ENCODE measurements at places on chromosomes 6 and 20.

DNA sequence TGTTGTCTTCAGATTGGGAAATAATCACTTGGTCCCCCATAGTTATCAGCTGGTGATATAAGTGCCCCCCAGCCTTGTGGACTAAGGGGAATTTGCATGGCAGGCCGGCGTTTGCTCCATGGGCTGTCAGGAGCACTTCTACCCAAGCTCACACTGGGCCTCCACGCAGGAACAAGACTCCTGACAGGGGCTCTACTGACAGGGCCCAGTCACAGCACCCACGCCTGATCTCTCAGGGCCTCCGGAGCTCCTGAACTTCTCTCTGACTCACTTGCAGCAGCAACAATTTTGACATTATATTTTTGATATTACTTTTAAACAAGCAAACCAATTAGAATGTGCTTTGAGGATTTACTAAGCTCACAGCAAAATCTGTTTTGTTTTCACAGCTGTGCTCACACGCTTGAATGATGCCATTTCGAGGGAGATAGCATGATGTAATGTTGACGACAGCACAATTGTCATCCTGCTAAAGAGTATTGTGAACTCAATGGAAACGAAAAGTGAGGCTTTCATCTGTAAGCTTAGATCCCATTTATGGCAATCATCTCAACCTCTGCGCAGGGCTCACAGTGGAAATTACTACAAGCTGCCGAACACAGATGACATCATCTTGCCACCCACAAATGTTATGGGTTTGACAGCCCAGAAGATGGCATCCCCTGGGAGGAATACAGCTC lies 28.7 kb upstream of the TXNDC5 start:
- no peak for DNase-seq

- no peak for DNase-seq
These were observed 8.1 kb downstream of the NPBWR2 start for GRCh38 chr20:64099086-64099786.

DNA sequence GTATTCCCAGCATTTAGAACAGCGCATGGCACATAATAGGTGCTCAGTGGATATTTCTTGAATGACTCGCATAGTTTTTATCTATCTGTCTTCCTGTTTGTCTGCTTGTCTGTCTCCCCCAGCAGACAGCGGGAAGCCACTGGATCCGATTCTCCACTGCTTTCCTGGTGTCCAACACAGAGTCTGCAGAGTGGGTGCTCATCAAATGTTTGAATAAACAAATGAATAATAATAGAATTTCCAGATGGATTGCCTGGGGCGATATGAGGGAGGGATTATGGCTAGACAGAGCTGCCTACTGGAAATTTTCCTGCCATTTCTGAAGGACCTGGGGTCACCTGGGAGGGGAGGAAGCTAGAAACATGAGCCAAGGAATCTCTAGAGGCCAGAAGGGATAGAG lies 18.9 kb downstream of the CDH22 start:
- DNase-seq: no peak

DNA sequence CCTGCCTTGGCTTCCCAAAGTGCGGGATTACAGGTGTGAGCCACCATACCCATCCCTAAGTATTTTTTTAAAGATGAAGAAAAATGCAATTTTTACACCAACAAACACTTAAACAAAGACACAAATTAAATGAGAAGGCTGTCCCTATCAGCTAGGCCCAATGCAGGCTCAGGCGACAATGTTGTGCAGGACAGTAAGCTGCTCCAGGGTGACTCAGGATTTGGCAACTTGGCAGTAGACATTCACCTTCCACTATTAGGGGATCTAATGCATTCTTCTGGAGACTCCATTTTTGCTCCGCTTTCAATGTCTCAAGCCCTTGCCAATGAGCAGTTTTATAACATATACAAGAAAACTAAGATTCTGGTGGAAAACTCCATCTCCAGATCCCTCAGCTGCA lies 19.7 kb downstream of the NDRG3 start:
- DNase-seq: no peak

DNA sequence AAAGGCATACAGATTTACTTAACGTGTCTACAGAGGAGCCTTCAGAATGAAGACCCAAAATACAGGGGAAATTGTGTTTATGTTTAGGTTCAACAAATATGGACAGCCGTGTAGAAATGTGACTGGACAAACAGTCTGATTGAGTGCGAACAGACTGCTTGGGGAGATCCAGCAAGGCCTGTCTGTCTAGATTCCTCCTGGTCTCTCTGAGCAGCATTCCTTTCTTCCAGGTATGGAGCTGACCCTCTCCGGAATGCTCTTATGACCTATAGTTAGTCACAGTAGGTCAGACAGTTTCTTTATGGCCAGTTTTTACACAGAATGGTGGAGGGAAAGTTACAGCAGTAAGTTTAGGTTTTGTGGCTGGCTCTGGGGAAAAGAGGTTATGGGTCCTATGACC lies 9.0 kb downstream of the RIN2 start:
- peak; percentile 44 for DNase-seq

GRCh38 chr20:3797592-3798372 lies 1.7 kb downstream of the CDC25B start:
- DNase-seq: no peak

GRCh38 chr6:170050591-170051041 lies 240.3 kb downstream of the DLL1 start:
- no peak for DNase-seq

- no peak for DNase-seq
These were observed 67.1 kb upstream of the ADGRF1 start for GRCh38 chr6:47109281-47109680.

DNA sequence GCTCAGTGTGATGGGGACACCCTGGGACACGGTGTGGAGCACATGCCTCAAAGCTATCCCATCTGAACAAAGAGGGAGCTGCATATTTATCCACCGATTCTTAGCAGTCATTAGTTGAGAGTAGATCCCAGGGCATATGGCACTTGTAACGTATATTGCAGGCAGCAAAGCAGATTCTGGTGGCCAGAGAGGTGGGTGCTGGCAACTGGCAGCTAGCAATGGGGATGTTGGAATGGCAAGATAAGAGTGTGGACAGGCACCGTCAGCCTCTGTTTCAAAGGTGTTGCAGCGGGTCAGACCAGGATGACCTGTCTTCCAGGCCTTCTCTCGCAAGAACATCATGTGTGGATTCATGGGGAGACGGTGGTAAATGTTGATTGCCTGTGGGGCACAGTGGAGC lies 287.8 kb upstream of the RNF24 start:
- no peak for DNase-seq

GRCh38 chr20:3248993-3249347 lies 10.0 kb upstream of the SLC4A11 start:
- DNase-seq: no peak

DNA sequence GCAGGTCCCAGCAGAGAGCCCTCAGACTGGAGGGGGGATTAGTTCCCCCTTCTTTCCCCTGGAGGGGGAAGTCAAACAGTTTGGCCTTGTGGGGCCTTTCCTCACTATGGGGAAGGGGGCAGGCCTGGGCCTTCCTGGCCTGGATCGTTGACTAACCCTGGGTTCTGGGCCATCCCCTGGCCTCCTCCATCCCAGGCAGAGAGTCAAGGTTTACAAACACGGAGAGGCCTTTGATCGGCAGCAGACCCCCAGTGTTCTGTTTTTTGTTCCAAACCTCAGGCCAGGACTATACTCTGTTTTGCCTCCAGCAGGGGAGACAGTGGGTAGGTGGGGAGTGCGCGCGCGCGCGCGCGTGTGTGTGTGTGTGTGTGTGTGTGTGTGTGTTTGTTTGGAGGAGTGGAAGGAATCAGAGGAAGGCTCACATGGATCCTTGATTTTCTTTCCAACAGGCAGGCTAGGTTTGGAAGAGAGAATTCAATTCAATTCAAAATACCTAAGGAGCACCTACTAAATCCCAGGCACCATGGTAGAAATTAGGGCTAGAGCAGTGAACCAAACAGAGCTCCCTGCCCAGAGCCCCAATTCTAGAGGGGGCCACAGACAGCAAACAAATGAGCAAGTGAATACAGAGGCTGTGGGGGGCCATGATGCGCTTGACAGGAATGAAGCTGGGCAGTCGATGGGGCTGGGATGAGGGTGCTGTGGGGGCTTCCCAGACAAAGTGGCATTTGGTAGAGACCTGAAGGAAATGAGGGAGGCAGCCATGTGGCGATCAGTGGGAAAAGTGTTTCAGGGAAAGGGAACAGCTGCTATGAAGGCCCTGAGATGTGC lies 14.8 kb downstream of the TP53RK start:
- DNase-seq: no peak

DNA sequence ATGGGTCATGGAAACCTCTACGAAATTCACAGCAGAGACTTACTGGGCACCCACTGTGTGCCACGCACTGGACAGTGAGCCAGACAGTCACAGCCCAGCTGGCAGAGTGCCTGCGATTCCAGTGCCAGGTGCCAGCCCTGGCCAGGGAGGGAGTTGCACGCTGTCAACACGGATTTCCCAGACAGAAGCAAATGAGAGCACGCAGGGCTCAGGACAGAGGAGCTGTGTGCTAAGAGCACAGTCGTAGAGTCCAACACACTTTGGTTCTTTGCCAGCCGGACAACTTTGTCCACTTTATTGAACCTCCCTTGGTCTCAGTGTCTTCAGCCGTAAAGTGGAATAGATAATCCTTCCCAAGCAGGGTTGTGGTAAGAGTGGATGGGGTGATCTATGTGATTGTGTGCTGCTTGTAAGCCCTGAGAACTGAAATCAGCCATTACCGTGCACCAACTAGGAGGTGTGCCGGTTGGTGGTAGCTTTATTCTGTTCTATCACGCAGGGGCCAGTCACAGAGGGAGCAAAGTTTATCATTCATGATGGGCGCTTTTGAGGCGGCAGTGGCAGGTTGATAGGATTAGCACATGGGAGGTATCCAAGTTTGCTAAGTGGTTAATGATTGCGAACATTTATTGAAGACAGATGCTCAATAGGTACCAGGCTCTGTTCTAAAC lies 40.6 kb downstream of the SIRPA start:
- no peak for DNase-seq

- DNase-seq: no peak
These were observed 110.9 kb downstream of the GMDS start for GRCh38 chr6:2134554-2134953.

- no peak for DNase-seq
These were observed 38.4 kb upstream of the FBXL4 start for GRCh38 chr6:98986071-98986615.

DNA sequence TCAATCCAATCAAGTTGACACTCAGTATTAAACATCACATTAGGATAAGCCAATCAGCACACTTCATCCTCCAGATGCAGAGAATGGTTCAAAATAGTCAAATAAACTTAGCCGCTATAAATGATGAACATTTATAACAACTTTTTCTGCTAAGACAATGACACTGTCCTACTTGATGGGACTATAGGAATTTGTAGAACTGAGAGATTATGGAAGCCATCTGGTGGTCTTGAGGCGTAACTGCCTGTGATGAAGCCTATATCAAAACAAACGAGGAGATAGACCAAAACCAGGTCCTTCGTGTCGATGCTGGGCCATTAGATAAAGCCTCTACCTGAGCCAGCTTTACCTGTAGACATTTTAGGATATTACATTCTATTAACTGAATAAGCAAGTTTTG lies 631.1 kb downstream of the COL12A1 start:
- no peak for DNase-seq

DNA sequence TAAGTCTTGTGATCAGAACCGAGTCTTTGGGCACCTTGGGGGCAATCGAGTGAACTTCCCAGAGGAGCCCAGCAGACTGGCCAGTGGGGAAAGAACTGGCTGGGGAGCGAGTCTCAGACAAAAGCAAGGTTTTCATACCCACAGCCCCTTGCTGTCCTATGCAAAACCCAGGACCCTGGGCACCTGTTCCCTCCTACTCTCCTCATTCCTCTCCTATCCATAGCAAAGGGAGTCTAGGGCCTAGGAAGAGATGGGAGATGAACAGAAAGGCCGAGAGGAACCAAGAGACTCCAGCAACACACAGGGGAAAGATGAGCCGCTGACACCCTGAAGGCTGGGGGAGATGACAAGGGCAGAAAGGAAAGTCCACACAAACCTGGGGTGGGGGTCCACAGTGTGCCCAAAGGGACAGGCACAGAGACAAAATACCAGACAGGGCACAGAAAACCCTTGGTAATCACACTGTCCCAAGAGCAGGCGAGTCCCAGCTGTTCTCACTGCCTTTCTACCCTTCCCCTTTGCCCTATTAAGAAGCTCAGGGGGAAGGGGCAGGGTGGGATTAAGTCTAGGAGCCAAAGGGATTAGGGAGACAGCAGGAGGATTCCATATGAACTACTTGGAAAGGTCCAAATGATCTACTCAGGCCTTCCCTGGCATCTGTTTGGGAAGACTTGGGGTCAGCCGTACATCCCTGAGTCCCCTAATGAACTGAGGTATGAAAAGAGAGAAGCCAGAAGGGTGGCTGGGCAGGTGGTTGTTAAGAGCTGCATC lies 6.5 kb downstream of the PPP1R18 start:
- DNase-seq: no peak

DNA sequence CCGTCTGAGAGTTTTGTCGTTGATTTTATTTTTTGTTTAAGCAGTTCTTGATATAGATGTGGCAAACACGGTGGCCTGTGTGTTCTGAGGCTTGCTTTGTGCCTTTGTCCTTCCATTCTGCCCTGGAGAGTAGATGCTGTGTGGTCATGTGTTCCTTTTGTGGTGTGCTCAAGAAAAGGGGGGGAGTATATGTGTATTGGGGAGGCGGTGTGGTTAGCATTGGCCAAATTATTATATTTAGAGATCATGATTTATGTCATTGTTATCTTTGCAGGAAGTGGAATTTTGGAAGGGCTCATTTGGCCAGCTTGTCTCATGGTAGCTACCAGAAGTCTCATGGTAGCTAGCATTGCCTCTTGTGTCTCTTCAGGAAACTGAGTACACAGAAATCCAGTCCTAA lies 16.4 kb downstream of the RREB1 start:
- DNase-seq: no peak

GRCh38 chr20:8153281-8153908 lies 21.3 kb downstream of the PLCB1 start:
- DNase-seq: no peak

- DNase-seq: no peak
These were observed 59.6 kb upstream of the SPDEF start for GRCh38 chr6:34615574-34616226.

- peak; percentile 57 for DNase-seq
These were observed 40.2 kb upstream of the DDR1 start for GRCh38 chr6:30844118-30844535.

- no peak for DNase-seq
These were observed 5.6 kb upstream of the CCDC170 start for GRCh38 chr6:151488226-151488625.

DNA sequence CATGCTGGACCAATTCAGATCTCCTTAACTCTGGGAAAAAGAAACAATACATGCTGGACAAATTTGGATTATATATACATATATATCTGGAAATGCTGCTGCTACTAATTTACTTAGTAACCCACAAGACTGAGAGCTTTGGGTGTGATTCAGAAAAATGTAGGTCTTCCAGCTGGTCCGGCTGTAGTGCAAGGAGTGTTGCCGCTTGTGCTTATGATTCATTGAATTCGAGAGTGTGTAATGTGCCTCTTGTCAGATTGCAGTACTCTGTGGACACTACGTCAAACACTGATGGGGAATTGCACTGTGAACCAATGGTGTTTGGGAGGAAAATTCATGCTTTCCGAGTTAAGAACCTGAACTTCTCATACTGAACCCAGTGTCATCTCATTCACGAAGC lies 1155.5 kb downstream of the EPHA7 start:
- no peak for DNase-seq

- no peak for DNase-seq
These were observed 39.6 kb downstream of the KIAA0319 start for GRCh38 chr6:24606200-24606930.

Data from foreskin keratinocyte (primary cell).